WTC11 (cell line): ENCODE measurements at places on chromosomes 2 and 18.

GRCh38 chr2:122515731-122516290, 760.4 kb downstream of the TSN start:
- H3K36me3 ChIP-seq: peaks cover 16% of the 10 kb centered on the region
- H3K4me1 ChIP-seq: peaks cover 70% of the 10 kb centered on the region
- peaks cover 8% of the 10 kb centered on the region; the same call in 1 of the 2 replicates for H3K27me3 ChIP-seq
- peak overlapping the region; percentile 46 for H3K4me3 ChIP-seq
- H3K27ac ChIP-seq: peak overlapping the region; percentile 94
- no peak for DNase-seq

DNA sequence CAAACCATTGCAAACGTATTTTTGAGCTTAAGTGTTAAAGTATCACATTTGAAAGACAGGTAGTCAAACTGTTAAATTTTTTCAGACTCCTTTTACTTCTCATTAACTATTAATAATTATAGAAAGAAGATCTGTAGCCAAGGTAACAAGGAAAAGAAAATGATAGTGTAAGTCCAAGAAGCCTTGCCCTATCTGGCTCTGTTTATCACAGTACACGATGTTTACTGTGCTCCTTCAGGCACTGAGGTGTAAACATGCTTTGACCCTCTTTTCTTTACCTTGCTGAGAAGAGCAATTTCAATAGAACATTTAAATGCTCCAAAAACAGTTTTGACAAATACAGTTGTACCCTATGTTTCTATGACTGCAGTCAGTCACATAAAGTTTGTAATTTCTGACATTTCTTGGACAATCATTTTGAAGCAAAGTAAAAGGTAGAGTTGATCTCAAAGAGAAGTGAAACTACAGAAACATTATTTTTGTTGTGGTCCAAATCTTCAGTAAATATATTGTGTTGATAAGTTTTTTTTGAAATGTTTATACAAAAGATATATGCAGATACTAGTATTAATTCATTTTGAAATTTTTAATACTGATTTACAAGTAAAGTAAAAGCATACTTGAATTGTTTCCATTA, 152.6 kb upstream of the KYNU start:
- H3K27me3 ChIP-seq: no peaks in the 10 kb centered on the region; the same call in 1 of the 2 replicates
- no peak overlapping the region for H3K27ac ChIP-seq
- no peak overlapping the region for H3K4me3 ChIP-seq
- DNase-seq: no peak

GRCh38 chr2:120430501-120430830, 84.5 kb downstream of the INHBB start:
- H3K4me3 ChIP-seq: no peak overlapping the region
- no peaks in the 10 kb centered on the region for H3K36me3 ChIP-seq
- peaks cover 34% of the 10 kb centered on the region for H3K27me3 ChIP-seq
- DNase-seq: no peak
- no peak overlapping the region for H3K27ac ChIP-seq

DNA sequence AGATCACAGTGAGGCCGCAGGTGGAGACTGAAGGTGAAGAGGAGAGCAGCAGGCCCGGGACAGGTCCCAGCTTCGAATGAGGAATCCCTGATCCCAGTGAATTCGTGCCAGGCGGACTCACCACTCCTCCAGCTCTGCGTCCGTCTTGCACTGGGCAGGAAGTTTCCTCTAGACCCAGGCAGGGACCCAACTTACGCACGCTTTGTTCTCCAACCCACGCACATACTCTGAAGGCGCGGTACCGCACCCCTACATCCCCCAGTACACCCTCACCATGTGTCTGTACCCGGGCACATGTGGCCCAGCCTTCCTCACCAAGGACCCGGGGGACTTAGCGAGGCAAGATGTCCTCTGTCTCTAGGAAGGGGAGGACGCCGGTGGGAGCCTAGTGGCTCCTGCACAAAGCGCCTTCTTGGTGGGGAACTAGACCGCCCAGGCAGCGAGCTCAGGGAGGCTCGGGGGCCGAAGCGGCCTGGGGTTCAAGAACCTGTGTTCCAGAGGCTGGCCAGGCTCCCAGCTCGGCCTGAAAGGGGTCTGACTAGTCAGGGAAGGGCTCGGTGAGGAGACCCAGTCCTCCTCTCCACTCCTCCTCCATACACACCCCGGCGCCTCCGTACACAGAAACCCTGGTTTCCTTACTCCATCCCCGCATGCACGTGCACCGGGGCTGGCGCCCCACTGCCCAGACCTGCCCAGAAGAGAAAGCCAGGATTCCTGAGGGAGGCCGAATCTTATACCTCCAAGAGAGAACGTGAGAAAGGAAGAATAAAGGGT, 38.3 kb upstream of the ATP6V1B1 start:
- H3K36me3 ChIP-seq: no peaks in the 10 kb centered on the region
- no peak overlapping the region for H3K27ac ChIP-seq
- peaks cover 62% of the 10 kb centered on the region for H3K4me1 ChIP-seq
- no peak for DNase-seq
- H3K4me3 ChIP-seq: no peak overlapping the region

GRCh38 chr18:40019797-40020392, 1935.1 kb upstream of the PIK3C3 start:
- no peak overlapping the region for H3K27ac ChIP-seq
- no peak for DNase-seq
- peaks cover 45% of the 10 kb centered on the region for H3K4me1 ChIP-seq
- H3K27me3 ChIP-seq: peaks cover 7% of the 10 kb centered on the region; the same call in 1 of the 2 replicates
- H3K36me3 ChIP-seq: no peaks in the 10 kb centered on the region
- no peak overlapping the region for H3K4me3 ChIP-seq
